ENCODE measurements at places on chromosomes 4 and X.

DNA sequence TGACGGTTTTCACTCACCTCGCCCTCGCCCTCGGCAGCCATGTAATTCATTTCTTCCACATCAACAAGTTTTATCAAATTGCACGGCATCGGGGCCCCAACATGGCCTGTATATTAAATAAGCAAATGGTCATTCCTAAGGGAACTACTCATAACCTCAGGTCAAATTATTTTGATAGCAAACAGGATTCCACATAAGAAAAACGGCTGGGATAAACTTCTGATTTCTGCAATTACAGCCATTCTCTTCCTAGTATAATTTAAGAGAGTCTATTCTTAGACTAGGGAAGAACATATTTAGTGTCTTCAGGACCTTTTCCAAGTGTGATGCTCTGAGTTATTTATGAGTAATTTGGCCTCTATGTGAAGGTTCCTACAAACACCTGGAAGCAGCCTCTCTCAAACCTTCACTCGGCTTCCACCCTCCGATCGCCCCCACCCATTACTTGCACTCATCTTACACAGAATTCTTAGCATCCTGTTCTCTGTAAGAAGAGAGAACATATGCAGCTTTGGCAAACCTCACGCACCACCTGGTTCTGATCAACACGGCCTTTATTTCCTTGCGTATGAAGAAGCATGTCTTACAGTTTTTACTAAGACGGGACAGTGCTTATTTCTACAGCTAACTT lies 29.4 kb upstream of the CENPU start:
- no peak for DNase-seq

GRCh38 chr4:155529272-155529671 lies 137.4 kb upstream of the GUCY1A1 start:
- no peak for DNase-seq

- no peak for DNase-seq
These were observed 1.2 kb downstream of the PRPS1 start for GRCh38 chrX:107629540-107629909.

DNA sequence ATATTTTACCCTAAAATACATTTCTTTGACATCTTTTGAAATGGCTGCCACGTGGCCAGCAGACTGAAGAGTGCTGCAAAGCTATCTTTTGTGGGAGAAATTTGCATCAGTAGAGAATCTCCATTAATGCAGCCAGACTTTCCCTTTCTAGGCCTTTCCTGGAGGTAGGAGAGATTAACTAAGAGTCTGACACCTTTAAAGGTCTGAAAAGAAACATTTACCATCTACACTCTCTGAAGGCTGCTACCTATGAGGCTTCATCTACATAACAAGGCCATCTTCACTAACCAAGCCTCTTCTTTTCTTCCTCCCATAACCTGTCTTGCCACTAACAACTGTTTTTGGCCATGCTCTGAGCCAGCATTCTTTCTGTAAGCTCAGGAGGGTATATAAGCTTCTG lies 17.8 kb upstream of the SPRY1 start:
- no peak for DNase-seq

- no peak for DNase-seq
These were observed 388.9 kb downstream of the SPRY1 start for GRCh38 chr4:123785538-123785937.

- DNase-seq, result no peak
These were observed 38.0 kb downstream of the GPM6B start for GRCh38 chrX:13778916-13779315.
